Karpas-422 (cell line): ENCODE measurements at places on chromosomes 5 and 9. TPM values are rescaled to one million over a fixed set of nuclear protein-coding genes. Genes with fewer than 3 reads are reported as not detected.

Gene NR2F1-AS1
- 1.7 TPM in 1 of 2 replicates, not detected in the other for total RNA-seq

- no peak for DNase-seq
- no peaks in the 10 kb centered on the region for H3K36me3 ChIP-seq
- H3K27me3 ChIP-seq: no peaks in the 10 kb centered on the region
- no peak overlapping the region for H3K4me3 ChIP-seq
Observed at GRCh38 chr9:130325921-130326320, 60.4 kb downstream of the HMCN2 start.

- no peak overlapping the region for H3K4me3 ChIP-seq
- no peak overlapping the region for H3K27ac ChIP-seq
- no peaks in the 10 kb centered on the region for H3K36me3 ChIP-seq
- no peaks in the 10 kb centered on the region for H3K27me3 ChIP-seq
- no peak for DNase-seq
Observed at GRCh38 chr5:95925939-95926338, 35.7 kb downstream of the ELL2 start.

Gene AUH
- total RNA-seq: 29.2 and 49.6 TPM in 2 replicates

DNA sequence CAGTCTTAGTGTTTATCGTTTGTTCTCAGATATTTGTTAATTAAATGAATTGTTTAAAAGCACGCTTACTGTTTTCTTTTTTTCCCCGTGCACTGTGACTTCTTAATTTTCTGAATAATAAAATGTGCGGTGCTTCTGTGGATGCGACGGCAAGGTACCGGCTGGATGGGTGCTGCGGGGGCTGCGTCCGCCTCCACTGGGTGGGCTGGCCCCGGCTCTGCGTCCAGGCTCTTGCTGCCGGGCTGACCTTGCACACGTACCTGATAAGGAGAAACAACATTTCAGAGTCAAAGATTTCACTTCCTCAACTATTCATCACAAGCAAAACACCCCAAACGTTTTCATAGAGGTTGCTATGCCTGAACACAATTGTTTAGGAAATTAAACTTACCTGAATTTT lies 404.0 kb upstream of the IRX1 start:
- H3K27ac ChIP-seq: no peak overlapping the region
- no peaks in the 10 kb centered on the region for H3K4me1 ChIP-seq
- H3K27me3 ChIP-seq: no peaks in the 10 kb centered on the region
- DNase-seq: no peak
- H3K4me3 ChIP-seq: no peak overlapping the region

Gene ENHO
- total RNA-seq: 14.1 and 16.0 TPM in 2 replicates

DNA sequence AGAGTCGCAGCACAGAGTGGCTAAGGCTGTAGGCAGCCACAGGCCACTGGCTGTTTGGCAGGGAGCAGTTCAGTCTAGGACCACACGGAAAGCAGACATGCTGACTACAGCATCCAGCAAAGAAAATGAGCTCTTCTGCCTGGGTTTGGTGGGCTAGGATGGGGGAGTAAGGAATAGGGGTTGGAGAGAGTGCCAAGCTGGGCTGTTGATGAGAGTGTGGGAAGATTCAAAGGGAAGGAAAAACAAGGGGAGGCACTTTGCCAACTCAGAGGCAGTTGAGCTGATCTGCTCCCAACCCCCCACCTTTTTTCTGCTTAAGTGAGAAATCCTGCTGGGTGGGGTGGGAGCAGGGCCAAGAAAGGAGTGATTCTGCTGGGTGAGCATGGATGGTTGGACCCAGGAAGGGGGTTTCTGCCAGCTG lies 35.9 kb downstream of the SVEP1 start:
- no peaks in the 10 kb centered on the region for H3K4me1 ChIP-seq
- no peak for DNase-seq
- no peaks in the 10 kb centered on the region for H3K27me3 ChIP-seq
- no peak overlapping the region for H3K27ac ChIP-seq
- no peaks in the 10 kb centered on the region for H3K36me3 ChIP-seq

Gene G3BP1
- 130 and 186 TPM in 2 replicates for total RNA-seq

Gene C9orf153
- total RNA-seq: 2.9 TPM in 1 of 2 replicates, not detected in the other

Gene GGTA1
- not detected in 2 replicates for total RNA-seq

DNA sequence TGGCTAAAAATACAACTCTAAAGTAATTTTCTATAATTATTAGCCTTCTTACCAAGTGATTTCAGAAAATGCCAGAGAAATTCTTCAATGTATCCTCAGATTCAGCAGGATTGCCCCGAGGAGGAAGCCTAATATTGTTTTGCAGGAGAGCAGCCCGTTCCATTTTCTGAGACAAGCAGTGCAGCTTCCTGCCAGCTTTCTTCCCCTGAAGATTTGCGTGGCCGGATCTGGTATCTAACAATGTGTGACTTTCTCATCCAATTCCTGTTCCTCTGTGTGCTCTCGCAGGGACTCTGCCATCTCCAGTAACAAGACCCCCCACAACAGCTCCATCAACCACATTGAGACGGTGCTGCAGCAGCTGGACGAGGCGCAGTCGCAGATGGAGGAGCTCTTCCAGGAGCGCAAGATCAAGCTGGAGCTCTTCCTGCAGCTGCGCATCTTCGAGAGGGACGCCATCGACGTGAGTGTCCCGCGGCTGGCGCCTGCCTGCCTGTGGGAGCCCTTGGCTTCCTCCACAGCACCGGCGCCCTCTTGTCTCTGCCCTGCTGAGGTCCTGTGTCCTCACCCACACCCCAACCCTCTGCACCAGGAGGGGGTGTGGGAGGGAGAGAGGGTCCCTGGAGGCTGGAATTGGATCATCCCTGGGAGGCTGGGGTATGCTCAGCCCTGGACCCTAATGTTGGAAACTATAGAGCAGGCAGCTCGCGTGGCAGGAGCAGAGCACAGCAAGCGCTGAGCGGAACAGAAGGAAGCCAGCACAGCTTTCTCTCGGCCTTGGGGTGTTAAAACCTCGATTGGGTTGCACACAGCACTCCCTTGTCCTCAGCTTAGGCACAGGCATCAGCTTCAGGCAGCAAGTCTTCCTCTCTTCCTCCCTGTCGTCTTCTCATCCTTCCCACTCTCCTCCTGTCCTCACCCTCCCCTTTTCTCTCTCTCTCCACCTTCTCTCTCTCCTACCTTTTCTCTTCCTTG lies 216.2 kb downstream of the TRIO start:
- no peaks in the 10 kb centered on the region for H3K4me1 ChIP-seq
- no peaks in the 10 kb centered on the region for H3K27me3 ChIP-seq
- no peak overlapping the region for H3K27ac ChIP-seq
- no peaks in the 10 kb centered on the region for H3K36me3 ChIP-seq

GRCh38 chr9:36318212-36318802 lies 60.1 kb upstream of the GNE start:
- no peaks in the 10 kb centered on the region for H3K36me3 ChIP-seq
- no peaks in the 10 kb centered on the region for H3K4me1 ChIP-seq
- DNase-seq: no peak
- no peaks in the 10 kb centered on the region for H3K27me3 ChIP-seq
- no peak overlapping the region for H3K4me3 ChIP-seq

Gene NUTM2G
- total RNA-seq: not detected in 2 replicates

DNA sequence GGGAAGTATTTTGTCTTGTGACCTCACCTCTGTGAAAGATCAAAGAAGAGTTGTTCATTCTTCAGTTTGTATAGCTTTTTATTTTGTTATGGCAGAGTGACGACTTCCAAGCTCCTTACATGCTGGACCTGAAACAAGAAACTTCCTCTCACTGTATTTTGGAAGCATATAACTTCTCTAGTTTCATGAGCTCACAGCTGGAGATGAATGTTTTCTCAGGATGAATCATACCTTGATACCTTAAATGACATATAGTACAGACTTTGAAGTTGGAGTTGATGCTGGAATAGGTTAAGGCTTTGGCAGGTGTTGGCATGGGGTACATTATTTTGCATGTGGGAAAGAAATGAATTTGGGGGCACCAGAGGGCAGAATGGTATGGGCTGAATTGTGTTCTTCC lies 112.5 kb downstream of the SLC25A46 start:
- peaks cover 10% of the 10 kb centered on the region for H3K4me1 ChIP-seq
- no peaks in the 10 kb centered on the region; the same call in 1 of the 2 replicates for H3K27me3 ChIP-seq
- DNase-seq: no peak
- no peaks in the 10 kb centered on the region for H3K36me3 ChIP-seq
- H3K27ac ChIP-seq: no peak overlapping the region
- H3K4me3 ChIP-seq: no peak overlapping the region

Gene GLRA1
- total RNA-seq: not detected in 2 replicates

GRCh38 chr9:133763272-133764183 lies 25.4 kb upstream of the SARDH start:
- peaks cover 4% of the 10 kb centered on the region; the same call in 1 of the 2 replicates for H3K36me3 ChIP-seq
- H3K4me3 ChIP-seq: no peak overlapping the region
- H3K4me1 ChIP-seq: no peaks in the 10 kb centered on the region
- no peak overlapping the region for H3K27ac ChIP-seq
- no peaks in the 10 kb centered on the region for H3K27me3 ChIP-seq
- DNase-seq: no peak

Gene CARTPT
- total RNA-seq: not detected in 2 replicates

Gene NMUR2
- not detected in 2 replicates for total RNA-seq

DNA sequence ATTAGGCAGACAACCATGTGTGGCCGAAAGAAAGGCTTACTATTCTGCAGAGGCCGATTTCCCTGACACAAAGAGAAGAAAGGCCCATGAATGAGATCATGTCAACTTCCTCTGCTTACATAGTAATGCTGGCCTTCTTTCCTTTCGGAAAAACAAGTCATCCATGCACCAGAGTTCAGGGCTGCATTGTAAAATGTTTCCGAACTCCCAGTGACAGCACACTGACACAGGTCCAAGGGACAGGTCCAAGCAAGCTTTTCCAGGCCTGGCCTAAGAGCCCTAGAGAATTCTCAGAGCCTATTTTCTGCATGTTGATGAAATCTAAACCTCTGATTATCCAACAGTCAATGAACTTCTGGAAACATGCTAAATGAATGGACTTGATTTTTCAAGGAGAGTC lies 140.9 kb downstream of the ZNF608 start:
- no peaks in the 10 kb centered on the region for H3K36me3 ChIP-seq
- H3K4me3 ChIP-seq: no peak overlapping the region
- no peak for DNase-seq
- no peaks in the 10 kb centered on the region for H3K27me3 ChIP-seq

DNA sequence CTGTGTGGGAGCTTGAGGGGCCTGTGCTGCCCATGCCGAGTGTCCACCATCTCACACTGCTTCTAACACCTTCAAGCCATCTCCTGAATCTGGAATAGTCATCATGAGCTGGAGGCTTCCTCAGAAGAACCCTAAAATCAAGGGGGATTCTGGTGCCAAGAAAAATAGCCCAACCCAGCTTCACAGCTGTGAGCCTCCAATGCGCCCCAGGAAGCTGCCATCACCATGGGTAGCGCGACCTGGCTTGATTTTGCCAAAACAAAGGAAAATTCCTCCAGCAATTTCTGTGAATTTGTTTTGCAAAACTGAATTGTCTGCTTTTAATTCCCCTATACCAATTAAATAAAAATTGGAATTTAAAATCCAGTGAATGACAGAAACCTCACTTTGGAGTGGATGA lies 6.2 kb upstream of the TIFAB start:
- no peak for DNase-seq
- H3K27ac ChIP-seq: no peak overlapping the region
- no peak overlapping the region for H3K4me3 ChIP-seq

DNA sequence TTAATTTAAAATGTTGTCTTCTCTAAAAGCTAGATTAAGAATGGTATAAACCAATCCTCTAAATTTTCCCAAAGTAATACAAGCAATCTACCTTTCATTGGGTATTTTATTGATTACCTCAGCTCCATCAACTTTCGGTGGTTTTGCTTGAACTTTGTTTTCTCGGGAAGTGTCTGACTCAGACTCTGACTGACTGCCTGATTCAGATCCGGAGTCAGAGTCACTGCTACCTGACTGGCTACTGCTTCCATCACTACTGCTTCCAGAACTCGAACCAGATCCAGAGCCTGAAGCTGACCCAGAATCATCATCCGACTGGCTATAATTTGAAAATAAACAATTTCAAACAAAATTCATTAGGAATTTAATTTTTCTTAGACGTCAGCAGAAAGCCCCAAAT lies 24.0 kb downstream of the CHD1 start:
- H3K36me3 ChIP-seq: peaks cover 47% of the 10 kb centered on the region
- no peak overlapping the region for H3K27ac ChIP-seq
- DNase-seq: no peak
- no peak overlapping the region for H3K4me3 ChIP-seq
- H3K27me3 ChIP-seq: no peaks in the 10 kb centered on the region

GRCh38 chr5:82802954-82803353 lies 274.2 kb downstream of the TMEM167A start:
- no peaks in the 10 kb centered on the region for H3K27me3 ChIP-seq
- H3K4me1 ChIP-seq: peaks cover 8% of the 10 kb centered on the region
- H3K27ac ChIP-seq: no peak overlapping the region
- no peaks in the 10 kb centered on the region for H3K36me3 ChIP-seq
- no peak for DNase-seq

GRCh38 chr5:543755-544674 lies 19.8 kb upstream of the SLC9A3 start:
- peaks cover 35% of the 10 kb centered on the region for H3K4me1 ChIP-seq
- no peaks in the 10 kb centered on the region for H3K27me3 ChIP-seq
- DNase-seq: peak; percentile 98
- no peaks in the 10 kb centered on the region for H3K36me3 ChIP-seq
- H3K4me3 ChIP-seq: peak overlapping the region; percentile 64

GRCh38 chr5:166382031-166382430 lies 1909.4 kb upstream of the WWC1 start:
- no peaks in the 10 kb centered on the region for H3K36me3 ChIP-seq
- no peak overlapping the region for H3K4me3 ChIP-seq

DNA sequence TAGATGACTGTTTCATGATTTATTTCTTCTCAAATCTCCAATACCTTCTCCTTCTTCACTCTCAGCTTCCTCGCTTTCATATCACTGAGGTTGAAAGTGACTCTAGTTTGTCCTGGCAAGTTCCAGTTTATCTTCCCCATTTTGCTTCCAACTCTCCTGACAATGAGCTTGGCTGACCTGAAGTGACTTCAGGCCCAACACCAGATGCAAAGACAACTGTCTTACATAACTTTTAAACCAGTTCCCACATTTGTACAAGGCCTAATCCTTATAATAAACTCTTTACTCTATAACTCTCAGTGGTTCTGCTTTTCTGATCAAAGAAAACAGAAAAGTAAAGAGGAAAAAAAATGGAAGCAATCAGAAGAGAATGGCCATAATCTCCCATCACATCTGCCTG lies 22.0 kb downstream of the GNG10 start:
- H3K36me3 ChIP-seq: no peaks in the 10 kb centered on the region
- no peak overlapping the region for H3K27ac ChIP-seq
- H3K4me1 ChIP-seq: no peaks in the 10 kb centered on the region
- no peak for DNase-seq

GRCh38 chr5:16894236-16895057 lies 41.6 kb downstream of the MYO10 start:
- H3K4me3 ChIP-seq: no peak overlapping the region
- DNase-seq: no peak
- H3K36me3 ChIP-seq: no peaks in the 10 kb centered on the region
- H3K4me1 ChIP-seq: no peaks in the 10 kb centered on the region
- H3K27me3 ChIP-seq: no peaks in the 10 kb centered on the region

GRCh38 chr5:156707750-156708149 lies 142.3 kb upstream of the PPP1R2B start:
- H3K27ac ChIP-seq: no peak overlapping the region
- no peaks in the 10 kb centered on the region for H3K36me3 ChIP-seq
- H3K27me3 ChIP-seq: no peaks in the 10 kb centered on the region
- no peaks in the 10 kb centered on the region for H3K4me1 ChIP-seq
- no peak overlapping the region for H3K4me3 ChIP-seq

Gene PALM2AKAP2
- not detected in 2 replicates for total RNA-seq
